Stimulated activated CD8-positive, alpha-beta memory T cell treated with anti-CD3 and anti-CD28 coated beads, Interleukin-2, amount 100 ng/mL, for 1 hour (primary cell): ENCODE measurements at places on chromosomes 7 and 10.

- no peak for DNase-seq
Observed at GRCh38 chr10:48818861-48819520, 120.6 kb downstream of the LRRC18 start.

GRCh38 chr7:157497367-157497743 lies 160.6 kb downstream of the DNAJB6 start:
- DNase-seq = no peak

DNA sequence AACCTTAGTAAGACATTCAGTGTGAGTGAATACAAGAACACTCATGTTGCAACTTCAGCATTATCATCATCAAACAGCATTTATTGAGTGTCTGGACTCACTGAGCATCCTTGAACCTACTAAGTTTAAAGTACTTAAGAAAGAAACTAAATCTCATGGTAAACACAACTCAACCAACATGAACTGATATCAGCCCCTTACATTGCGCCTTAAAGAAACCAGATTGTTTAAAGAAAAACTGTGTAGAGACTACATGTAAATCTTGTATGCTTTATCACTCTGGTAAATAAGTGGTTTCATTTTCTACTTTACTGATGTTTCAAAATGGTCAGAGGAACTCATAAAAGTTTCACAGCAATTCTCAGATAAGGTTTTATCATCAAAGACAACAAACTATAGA lies 157.5 kb upstream of the FERD3L start:
- no peak for DNase-seq

DNA sequence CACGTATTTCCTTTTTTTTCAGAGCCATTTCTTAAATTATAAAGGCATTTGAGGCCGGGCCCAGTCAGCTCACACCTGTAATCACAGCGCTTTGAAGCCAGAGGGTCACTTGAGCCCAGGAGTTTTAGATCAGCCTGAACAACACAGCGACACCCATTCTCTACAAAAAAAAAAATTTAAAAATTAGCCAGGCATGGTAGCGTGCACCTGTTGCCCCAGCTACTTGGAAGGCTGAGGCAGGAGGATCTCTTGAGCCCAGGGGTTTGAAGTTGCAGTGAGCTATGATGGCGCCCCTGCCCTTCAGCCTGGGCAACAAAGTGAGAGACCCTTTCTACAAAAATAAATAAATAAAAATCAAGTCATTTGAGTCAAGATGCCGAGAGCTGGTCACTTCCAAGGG lies 3.0 kb downstream of the TMEM130 start:
- no peak for DNase-seq

DNA sequence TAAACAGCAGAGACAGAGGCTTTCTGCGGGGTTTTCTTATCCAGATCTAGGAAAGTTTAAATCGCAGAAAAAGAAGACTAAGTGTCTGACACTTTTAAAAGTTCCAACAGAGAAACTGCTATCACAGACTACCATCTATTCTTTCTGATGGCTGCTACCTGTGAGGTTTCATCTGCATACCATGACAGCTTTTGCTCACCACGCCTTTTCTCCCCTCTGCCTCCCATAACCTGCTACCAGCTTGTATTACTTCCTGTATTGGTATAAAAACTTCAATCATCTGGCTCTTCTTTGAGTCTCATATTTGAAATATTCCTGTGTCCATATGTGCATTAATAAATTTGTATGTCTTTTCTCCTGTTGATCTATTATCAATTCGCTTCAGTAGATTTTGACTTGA lies 34.1 kb upstream of the RTKN2 start:
- no peak for DNase-seq

- DNase-seq = no peak
Observed at GRCh38 chr7:108568801-108569380, 615 bp downstream of the THAP5 start.

- no peak for DNase-seq
Observed at GRCh38 chr7:47588704-47589225, 6.9 kb upstream of the TNS3 start.

GRCh38 chr7:132906193-132906835 lies 175.6 kb downstream of the CHCHD3 start:
- no peak for DNase-seq

DNA sequence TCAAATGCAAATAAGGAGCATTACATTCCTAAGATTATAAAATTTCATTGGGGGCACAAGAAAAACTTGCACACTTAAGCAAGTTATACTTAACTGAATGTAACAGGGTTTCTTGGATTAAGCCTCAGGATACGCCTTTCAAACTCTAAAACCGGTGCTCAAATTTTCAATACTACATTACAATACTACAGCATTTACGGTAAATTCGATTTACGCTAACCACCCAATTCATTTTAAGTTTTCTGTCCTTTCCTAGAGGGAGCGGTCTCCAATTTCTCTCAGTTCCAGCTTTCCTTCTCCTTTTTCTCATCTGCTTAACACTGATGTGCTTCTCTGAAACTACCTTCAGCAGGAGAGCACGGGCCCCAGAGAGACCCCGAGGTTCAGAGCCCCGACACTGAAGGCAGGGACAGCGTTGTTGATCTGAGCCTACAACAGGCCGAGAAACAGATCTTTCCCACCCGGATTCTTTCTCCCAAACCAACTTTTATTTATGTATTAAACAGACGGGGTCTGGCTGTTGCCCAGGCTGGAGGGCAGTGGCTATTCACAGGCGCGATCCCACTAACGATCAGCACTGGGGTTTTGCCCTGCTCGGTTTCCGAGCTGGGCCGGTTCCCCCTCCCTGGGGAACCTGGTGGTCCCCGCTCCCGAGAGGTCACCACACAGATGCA lies 798 bp downstream of the ZNF425 start:
- DNase-seq = no peak
